ENCODE measurements at places on chromosomes 5 and 9. TPM values are rescaled to one million over a fixed set of nuclear protein-coding genes. Genes with fewer than 3 reads are reported as not detected.

TAL2 gene
- not detected for total RNA-seq

PIP5K1B gene
- total RNA-seq = 0.27 TPM

KCNIP1 gene
- not detected for total RNA-seq

NFIB gene
- 160 TPM for total RNA-seq

VPS13A gene
- 29.8 TPM for total RNA-seq

LMBRD2 gene
- 5.2 TPM for total RNA-seq

GRCh38 chr5:155047818-155048217 is 34.3 kb downstream of the KIF4B start:
- DNase-seq = no peak

GRCh38 chr5:111682641-111683040 is 74.4 kb downstream of the NREP start:
- no peak for DNase-seq

DNA sequence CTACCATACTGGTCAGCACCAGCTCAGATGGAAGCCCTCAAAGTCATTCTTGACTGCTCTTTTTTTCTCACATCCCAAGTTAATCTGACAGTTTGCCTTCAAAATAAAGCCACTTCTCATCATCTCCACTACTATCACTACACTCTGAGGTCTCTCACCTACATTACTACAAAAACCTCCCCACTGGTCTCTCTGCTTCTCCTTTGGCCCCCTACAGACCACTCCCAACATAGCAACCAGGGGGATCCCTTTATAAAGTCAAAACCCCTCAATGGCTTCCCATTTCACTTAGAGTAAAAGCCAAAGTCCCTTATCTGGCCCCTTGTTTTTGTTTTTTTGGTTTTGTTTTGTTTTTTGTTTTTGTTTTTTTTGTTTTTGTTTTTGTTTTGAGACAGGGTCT is 4.6 kb downstream of the ARAP3 start:
- DNase-seq = peak; percentile 21

- DNase-seq = peak; percentile 99
Observed at GRCh38 chr5:123700624-123701287, 188.8 kb downstream of the CSNK1G3 start.

DNA sequence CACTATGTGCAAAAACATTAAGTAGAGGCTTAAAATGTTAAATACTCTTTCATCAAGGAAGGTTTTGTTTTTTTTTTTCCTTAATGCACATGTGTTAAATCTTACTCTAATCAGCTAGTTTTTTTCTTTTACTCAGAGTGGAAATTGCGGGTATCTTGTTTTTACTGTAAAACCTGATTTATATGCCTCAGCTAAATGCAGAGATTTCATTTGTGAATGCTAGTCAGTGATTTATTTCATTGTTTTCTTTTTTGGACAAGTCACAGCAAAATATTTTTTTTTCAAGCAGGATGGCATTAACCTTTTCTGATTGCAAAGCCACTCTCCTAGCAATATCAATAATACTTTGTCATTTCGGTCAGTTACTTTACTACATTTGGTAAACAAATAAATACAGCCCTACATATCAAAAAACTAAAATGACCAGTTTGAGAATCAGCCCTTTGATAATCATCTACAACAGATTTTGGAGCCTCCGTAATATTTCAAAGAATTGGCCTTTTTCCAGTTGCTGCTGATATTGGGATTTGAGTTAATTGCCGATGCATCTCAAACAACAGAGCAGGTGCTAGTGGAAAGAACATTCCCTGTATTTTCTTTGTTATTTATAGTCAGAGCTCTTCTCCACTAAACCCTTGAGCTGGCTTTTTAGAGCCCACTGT is 579.2 kb upstream of the ZNF608 start:
- DNase-seq = no peak

DNA sequence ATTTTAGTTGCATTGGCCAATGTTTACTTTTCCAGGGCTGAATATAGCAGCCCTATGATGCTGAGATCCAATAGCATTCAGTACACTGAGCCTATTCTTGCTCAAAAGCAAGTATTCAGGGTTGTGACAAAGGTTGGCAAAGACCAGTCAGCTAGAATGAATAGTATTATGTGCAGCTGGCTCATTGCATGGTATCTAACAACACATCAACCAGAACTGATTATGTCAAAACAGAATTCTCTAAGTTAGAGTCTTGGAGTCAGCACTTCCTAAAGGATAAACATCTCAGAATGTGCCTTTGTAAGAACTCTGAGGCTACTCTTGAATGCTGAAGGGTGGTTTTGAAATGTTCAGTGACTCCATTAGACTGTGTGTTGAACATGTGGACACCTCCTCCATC is 774.5 kb upstream of the RGMB start:
- DNase-seq = no peak

DNA sequence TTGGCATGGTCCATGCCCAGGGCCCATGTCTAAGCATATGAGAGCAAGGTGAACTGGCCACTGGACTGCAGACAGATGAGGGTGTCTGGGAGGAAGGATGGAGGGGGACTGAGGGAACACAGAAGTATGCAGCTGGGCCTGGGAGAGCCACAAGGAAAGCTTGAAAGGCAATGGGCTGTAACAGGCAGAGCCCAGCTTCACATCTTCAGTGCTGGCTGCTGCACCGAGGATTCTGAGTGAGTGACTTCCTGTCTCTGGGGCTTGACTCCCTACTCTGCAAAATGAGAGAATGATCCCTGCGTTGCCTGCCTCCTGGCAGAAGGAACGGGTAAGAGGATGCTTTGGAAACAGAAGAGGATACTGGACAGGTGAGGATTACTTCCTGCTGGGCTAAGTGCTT is 29.0 kb downstream of the COL15A1 start:
- DNase-seq = no peak

- no peak for DNase-seq
Observed at GRCh38 chr5:121795511-121795910, 56.2 kb upstream of the FTMT start.

- DNase-seq = peak; percentile 90
Observed at GRCh38 chr9:70601000-70601951, 186.8 kb upstream of the KLF9 start.

DNA sequence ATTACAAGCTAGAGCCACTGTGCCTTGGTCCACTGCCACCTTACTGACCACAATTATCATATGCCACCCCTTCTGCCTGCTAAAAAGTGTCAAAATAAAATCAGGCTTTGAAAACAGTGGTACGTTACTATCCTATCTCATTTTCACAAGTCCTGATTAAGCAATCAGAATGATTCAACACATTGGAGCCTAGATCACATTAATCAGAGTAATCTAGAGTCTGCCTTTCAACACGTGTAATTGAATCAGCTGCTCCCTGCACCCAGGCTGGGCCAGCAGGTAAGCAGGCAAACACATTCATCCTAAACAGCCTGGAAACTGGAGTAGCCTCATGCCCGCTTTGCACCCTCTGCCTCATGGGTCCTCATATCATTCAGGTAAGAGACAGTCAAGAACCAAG is 186.2 kb downstream of the DCP2 start:
- peak; percentile 45 for DNase-seq

DNA sequence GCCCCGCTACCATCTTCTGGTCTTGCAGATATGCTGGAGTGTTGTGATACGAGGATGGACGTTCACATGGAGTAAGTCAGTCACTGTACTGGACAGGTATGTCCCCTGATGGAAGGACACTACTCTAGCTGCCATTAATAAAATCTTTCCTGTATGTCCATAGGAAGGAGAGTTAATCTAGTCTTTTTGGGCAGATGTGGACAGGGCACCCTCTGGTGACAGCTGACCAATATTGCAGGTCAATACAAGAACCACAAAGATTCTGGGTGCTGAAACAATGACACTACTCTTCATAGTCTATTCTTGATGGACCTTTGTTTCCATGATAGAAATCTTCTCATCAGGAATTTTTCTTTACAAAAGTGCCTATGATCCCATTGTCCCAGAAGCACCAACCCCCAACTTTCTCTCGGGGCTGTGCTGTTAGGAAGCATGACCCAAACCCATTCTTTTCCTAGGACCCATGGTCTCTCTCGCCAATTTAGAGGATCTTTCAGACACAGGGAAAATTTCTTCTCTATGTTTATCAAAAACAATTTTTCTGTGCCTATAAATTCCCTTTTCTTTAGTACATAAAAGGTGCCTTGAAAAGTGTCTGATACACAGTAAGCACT is 376.9 kb downstream of the DTWD2 start:
- no peak for DNase-seq

DNA sequence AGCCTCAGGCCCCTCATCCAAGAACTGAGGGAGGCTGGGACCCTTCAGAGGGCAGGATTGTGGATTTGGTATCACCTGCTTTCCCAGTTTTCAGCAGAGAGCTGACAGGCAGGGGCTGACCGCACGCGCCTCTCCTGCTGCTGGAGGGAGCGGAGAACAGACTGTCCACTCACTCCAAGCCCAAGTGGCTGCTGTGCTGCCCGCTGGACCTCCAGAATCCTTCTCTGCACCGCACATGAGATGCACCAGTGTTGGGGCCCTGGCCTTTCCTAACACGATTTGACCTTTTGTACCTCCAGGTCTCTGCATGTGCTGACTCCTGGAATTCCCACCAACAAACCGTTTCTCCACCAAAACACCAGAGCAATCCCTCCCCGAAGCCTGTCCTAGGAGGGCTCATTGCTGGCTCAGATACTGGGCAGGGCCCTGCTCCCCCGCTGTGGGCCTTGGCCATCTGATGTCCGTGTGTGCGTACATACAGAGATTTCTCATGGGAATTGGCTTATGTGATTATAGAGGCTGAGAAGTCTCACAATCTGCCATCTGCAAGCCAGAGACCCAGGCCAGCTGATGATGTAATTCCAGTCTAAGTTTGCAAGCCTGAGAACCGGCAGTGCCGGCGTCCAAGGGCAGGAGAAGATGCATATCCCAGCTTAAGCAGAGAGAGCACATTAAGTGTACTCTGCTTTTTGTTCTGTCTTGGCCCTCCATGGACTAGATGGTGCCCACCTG is 141.7 kb downstream of the GADD45G start:
- no peak for DNase-seq

DNA sequence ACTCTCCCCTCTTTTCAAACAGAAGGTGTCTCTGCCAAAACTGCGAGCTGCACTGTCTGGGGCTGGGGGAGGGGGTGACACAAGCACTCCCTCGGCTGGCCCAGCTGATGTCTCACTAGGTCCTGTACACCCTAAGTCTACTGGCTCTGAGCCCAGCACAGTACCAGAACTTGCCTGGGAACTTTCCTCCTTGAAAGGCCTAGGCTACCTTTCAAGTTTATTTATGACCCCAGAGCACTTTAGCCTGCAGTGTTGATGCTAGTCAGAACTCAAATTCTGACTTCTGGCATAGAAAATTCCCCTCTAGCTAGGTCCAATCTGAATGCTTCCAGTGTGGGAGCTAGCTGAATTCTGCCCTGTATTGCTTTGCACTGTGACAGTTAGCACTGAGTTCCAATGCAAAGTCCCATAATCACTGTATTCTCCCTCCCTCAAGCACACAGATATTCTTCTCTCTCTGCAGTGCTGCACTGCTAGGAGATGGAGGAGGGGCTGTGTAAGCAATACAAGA is 10.5 kb downstream of the LURAP1L start:
- no peak for DNase-seq

- DNase-seq = no peak
Observed at GRCh38 chr5:402615-403359, 40.2 kb upstream of the EXOC3 start.

DNA sequence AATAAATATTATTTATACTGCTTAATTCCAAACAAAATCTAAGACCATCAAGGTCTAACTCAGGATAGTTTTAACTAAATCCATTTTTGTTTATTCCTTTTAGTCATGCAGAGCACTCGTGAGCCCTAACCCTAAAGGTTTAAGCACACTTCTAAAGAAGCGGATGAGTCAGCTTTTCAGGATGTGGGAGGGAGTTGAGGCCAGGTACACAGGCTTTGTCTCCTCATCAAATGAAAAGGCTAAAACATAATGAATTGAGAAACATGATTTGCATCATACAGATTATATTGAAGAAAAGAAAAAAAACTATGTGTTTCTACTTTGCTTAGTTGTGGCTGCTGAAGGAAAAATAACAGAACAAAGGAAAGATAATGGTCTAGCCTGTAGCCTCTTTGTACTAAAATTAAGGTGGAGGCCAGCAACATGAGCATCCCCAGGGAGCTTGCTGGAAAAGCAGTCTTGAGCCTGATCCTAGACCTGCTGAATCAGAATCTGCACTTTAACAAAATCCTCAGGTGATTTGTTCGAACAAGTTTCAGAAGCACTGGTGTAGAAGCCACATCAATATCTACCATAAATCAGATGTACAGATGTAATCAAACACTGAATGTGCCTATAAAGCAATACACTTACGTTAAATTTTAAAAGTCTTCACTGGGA is 21.1 kb upstream of the ISCA1 start:
- DNase-seq = peak; percentile 35

DNA sequence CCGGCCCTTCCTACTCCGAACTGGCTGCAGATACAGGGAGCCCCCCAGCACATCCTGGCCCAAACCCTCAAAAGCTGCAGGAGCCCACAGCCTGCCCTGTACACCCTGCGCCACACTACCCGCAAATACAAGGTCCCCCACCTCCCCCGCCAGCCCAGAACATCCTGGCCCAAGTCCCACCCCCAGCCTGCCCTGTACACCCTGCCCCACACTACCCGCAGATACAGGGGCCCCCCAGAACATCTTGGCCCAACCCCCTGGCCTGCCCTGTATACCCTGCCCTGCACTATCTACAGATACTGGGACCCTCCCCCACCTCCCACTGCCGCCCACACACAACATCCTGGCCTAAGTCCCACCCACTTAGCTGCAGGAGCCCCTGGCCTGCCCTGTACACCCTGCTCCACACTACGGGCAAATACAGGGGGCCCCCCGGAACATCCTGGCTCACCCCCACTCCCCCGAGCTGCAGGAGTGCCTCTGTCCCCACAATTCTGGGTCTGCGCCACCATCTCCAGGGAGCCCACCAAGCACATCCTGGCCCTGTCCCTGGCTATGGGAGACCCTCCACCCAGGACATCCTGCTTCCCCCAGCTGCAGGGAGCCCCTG is 8.3 kb downstream of the LPCAT1 start:
- no peak for DNase-seq

DNA sequence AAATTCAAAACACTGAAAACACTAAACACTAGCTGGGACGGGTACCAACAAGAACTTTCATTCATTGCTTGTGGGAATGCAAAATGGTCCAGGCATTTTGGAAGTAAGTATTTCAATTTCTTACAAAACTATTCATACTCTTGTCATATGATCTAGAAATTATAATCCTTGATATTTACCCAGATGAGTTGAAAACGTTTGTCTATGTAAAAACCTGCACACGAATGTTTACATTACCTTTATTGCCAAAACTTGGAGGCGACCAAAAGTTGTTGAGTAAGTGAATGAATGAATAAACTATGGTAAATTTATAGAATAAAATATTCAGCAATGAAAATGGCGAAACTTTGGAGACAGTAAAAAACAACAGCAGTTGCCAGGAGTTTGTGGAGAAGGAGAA is 222.1 kb upstream of the EDIL3 start:
- DNase-seq = no peak

GRCh38 chr5:35229076-35230037 is 930 bp downstream of the PRLR start:
- no peak for DNase-seq
